GM19239 (cell line): ENCODE measurements at places on chromosomes 12 and 14.

GRCh38 chr12:117093918-117094630 is 5.1 kb downstream of the TESC start:
- DNase-seq, result no peak

GRCh38 chr14:52360831-52361230 is 46.7 kb downstream of the PTGER2 start:
- DNase-seq, result no peak

DNA sequence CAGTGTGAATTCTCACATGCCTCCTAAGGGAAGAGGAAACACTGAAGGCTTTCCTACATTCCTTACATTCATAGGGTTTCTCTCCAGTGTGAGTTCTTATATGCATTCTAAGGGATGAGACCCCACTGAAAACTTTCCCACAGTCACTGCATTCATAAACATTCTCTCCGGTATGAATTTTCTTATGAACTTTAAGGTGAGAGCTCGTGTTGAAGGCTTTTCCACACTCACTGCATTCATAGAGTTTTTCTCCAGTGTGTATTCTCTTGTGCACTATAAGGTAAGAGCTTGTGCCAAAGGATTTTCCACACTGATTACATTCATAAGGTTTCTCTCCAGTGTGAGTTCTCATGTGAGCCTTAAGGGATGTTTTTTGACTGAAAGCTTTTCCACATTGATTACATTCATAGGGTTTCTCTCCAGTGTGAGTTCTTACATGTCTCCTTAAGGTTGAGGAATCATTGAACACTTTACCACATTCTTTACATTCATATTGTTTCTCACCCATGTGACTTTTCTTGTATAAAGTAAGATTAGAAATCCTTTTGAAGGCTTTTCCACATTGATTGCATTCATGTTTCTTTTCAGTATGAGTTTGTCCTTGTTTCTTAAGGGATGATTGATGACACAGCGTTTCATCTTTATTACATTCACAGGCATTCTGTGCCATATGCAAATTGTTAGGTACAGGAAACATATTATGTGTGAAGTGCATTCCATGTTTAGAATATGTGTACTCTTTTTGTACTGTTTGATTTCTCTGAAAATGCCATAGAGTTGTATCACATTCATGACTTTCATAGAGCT is 9.5 kb downstream of the ZNF891 start:
- no peak for DNase-seq

- no peak for DNase-seq
These were observed 2.0 kb upstream of the NECAP1 start for GRCh38 chr12:8080120-8080519.

DNA sequence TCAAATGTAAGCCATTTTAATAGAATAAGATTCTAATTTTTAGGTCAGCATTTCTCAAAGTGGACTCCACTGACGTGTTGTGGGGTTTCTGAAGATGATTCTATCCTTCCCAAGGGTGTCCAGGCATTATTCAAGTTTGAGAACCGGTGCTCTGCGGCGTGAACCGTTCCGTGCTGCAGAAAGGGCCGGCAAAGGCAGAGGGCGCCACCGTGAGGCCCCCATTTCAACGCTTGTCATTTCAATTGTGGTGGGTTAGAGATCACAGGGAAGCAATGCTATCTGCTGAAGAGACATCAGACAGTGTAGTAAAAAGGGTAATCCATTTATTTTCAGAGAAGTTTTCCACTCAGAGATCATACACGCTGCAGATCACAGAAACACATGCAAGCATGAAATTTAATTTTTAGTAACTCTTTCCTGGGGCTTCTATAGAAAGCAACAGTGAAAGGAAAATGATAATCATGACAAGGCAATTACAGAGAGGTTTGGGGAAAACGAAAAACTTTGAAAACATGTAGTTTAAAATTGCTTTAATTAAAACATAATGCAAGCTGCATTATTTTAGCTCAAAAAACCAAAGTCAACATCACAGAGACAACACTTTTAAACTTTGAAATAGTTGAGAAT is 201.7 kb downstream of the EXOC5 start:
- DNase-seq, result no peak

GRCh38 chr12:11755302-11755930 is 105.9 kb downstream of the ETV6 start:
- DNase-seq, result no peak

DNA sequence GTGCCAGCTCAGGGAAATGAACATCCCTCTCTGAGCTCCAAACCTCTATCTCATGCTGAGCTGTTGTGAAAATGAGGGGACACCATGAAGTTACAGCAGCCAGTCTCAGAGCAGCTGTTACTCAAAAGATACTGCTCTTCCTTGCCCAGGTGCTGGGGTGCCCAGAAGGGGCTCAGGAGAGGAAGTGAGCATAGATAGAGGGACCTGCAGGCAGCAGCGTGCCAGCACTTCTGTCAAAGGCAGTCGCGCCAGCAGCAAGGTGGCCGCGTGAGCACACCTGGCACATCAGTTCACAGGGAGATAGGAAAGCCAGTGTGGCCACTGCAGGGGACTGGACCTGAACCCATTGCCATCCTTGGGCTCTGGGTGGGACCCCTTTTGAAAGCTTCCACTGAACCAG is 27.8 kb downstream of the C14orf132 start:
- DNase-seq, result no peak

DNA sequence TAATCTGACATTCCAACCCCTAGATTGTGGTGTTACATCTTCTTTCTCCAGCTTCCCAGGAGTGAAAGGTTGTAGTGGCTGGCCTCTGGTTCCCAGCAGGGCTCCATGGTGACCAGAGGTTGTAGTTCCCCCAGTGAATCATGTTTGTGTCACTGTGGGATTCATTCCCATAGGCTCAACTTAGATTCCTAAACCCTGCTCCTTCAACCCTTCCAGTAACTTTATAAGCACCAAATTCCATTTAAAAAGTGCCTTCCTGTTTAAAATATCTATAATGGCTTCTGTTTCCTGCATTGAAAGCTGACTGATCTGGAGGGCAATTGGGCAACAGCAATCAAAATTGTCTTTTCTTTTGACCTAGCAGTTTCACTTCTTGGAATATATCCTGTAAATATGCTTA is 40.5 kb upstream of the TBC1D15 start:
- DNase-seq, result no peak

- DNase-seq, result no peak
These were observed 8.7 kb downstream of the ACACB start for GRCh38 chr12:109124878-109125648.

DNA sequence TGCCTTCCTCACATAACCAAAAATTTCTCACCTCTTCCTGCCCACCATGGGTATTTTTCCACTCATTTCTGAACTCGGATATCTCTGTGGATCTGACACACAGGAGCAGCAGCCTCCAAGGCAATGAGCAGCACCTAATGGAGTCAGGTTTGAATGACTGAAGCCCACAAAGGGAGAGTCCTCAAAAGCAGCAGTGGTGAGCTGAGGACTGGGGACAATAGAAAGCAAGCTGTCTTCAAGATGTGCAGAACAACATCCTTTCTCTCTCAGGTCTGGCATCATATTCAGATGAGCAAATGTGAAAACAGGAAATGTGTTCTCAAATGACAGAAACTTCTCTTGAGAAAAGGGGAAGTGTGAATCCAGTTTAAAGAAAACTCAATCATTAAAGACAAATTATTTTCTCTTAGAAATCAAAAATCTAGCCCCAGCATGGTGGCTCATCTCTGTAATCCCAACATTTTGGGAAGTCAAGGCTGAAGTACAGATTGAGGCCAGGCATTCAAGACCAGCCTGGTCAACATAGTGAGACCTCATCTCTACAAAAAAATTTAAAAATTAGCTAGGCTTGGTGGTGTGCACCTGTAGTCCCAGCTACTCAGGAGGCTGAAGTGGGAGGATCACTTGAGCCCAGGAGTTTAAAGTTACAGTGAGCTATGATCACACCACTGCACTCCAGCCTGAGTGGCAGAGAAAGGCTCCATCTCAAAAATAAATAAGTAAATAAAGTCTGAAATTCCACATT is 54.2 kb downstream of the C12orf42 start:
- peak; percentile 66 for DNase-seq

DNA sequence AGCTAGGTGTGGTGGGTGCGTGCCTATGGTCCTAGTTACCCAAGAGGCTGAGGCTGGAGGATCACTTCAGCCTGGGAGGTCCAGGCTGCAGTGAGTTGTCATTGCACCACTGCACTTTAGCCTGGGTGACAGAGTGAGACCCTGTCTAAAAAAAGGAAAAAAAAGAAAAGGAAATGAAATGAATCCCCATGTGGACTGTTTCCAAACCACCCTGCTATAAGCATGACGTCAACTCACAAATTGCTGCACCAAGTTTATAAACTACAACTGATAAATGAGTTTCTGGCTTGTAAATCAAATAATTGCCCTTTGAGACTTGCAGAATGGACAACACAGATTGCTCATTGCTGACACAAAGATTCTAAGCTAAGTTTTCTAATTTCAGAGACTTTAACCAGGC is 51.0 kb upstream of the STK38L start:
- no peak for DNase-seq

DNA sequence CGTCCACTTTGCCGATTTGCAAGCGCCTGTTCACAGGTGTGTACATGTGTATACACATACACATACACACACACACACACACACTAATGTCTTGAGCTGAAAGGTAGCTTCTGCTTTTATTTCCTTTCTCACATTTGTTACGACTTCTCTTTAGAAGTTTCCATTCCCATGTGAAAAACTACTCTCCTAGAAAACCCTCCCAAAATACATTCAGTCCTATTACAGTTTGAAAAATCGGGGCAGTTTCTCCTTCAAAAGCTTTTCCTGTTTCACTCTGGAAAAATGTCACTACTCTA is 3.9 kb downstream of the BLTP3B start:
- no peak for DNase-seq

GRCh38 chr14:66069830-66070541 is 416.2 kb upstream of the CCDC196 start:
- DNase-seq, result no peak

- no peak for DNase-seq
These were observed 84.1 kb upstream of the TRAF3 start for GRCh38 chr14:102693006-102693755.

GRCh38 chr12:7067096-7067495 is 6.6 kb downstream of the C1S start:
- DNase-seq, result no peak

- DNase-seq, result no peak
These were observed 13.7 kb downstream of the OR6J1 start for GRCh38 chr14:22630486-22630885.
